ENCODE measurements at places on chromosomes 5 and 9. TPM values are rescaled to one million over a fixed set of nuclear protein-coding genes. Genes with fewer than 3 reads are reported as not detected.

DNA sequence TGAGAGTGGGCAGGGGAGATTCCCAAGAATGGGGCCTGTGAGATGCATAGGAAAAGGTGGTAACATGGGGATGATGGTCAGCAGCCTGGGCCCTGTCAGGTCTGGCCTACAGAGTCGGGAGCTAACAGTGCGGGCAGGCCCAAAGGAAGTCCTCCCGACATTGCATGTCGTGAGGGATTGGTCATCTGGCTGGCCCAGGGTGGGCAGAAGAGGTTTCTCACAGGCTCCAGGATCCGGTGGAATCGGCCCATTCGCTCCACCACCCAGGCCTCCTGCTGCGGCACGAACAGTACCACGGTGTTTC is 514 bp downstream of the STOML2 start:
- no peak for DNase-seq

DNA sequence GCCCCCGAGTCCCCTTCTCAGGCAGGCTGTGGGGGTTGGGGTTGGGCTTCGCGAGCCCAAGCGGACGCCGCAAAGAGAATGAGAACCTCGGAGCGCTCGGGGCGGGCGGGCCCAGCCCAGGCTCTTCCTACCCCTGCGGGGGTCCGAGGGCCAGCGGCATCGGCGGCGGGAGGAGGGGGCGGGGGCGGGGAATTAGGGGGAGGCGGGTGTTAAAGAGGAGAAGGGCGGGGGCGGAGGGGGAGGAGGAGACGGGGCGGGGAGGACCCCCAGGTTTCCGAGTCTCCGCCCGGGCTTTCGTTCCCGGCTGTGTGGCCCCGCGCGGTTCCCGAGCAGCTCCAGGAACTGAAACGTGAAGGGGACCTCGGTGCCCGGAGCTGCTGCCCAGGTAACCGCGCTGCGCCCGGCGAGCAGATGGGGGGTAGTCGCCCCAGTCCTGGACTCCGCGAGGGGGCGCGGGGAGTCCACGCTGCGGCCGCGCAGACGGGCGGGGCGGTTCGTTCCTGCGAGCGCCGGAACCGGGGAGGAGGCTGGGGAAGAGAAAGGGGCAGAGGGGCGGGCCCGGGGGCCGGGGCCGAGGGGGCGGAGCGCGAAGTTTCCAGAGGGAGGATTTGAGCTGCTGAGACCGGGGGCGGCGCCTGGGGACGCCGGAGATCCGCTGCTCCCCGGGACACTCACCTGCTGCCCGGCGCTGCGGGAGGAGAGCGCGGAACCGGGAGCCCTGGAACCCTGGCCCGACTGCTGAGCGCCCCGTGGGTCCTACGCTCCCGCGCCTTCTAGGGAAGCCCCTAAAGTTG is 38.4 kb upstream of the PLEKHG4B start:
- peak; percentile 82 for DNase-seq

DNA sequence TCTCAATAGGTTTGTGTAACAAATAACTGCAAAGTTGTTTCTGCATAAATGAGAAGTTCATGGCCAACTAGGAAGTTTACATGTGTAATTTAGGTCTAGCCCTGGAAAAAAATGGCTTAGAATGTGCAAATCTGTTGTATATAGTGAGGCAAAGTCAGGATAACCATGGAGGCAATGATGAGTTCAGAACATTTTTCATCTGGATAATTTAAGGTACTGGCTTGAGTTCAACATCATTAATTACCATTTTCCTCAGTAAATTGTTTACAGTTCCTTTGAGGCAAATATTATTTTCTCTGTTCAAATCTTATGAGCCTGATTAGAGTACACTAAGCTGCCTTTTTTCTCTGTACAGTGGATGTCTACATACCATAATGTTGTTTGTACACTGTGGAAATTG is 1259.0 kb upstream of the NUDT12 start:
- DNase-seq: no peak

DNA sequence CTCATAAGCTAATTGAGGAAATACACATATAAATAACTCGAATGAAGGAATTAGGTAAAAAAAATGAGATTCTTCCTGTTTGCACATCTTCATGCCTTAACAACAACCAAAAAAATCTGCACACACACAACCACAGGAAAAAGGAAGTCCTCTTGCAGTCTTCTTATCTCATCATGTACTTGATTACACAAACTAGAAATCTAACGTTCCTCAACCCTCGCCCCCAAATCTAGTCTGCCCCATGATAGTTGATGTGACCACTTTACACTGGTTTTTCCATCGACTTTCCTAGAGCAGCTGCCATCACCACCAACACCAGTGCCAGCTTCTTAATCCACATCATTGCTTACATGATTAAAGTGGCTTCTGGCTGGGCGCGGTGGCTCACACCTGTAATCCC is 31.2 kb upstream of the RNU6ATAC start:
- no peak for DNase-seq

Gene PAEP
- polyA plus RNA-seq: not detected

Gene ADGRD2
- polyA plus RNA-seq: 0.10 TPM
